ENCODE measurements at places on chromosomes 1 and 21.

GRCh38 chr1:7824701-7825100 is 28.2 kb downstream of the UTS2 start:
- no peak for DNase-seq

- no peak for DNase-seq
Measured at GRCh38 chr1:221829327-221830015, 87.6 kb upstream of the DUSP10 start.

- DNase-seq = no peak
Measured at GRCh38 chr1:246106342-246106763, 400.7 kb downstream of the SMYD3 start.

DNA sequence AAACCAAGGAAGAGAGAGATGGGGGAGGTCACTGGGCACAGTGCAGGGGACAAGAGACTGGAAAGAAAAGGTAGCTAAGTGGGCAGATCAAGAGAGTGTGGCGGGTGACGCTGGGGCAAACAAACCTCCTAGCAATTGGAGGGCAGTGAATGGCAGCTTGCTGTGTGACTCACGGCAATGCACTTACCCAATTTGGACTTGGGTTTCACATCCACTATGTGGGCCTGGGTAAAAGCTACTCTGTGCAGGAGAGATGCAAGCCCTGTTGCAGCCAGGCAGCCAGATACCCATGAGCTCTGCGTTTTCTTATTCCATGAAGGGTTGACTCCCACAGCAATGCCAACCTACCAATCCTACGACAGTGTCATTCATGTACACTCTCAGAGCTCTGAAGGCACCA is 9.5 kb downstream of the PLXNA2 start:
- no peak for DNase-seq

GRCh38 chr1:236287356-236287755 is 5.6 kb upstream of the ERO1B start:
- no peak for DNase-seq

GRCh38 chr1:24325587-24326449 is 6.7 kb downstream of the GRHL3 start:
- DNase-seq = no peak

DNA sequence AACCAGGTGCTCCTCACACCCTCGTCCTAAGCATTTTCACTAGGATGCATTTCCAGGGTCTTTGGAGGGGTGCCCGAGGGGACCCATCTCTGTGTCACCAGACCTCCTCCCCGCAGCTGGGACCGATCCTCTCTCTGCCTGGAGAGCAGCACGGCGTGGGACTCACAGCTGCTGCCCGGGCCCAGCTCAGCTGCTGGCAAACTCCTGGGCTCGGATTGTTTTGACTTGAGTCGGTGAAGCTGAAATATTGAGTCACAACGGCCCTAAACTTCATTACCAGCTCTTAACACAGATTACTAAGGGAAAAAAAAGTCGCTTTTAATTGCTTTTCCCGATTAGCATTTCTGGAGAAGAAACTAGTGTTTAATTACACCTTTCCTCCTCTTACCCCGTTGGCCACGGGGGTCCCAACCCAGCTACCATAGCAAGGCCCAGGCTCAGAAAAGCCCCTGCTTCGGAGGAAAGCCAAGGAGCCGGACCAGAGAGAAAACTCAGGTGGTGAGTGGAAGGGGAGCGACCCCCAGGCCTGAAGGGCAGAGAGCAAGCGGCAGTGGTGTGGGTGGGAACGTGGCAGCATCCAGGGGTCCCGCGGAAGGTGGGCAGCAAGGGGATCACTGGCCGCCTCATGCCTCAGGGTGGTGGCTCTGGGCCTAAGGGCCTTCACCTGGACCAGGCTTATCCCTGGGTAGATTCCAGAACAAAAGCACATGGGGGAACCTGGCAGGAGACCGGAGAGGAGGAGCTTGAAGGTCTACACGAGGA is 41.7 kb downstream of the CASZ1 start:
- peak; percentile 58 for DNase-seq

DNA sequence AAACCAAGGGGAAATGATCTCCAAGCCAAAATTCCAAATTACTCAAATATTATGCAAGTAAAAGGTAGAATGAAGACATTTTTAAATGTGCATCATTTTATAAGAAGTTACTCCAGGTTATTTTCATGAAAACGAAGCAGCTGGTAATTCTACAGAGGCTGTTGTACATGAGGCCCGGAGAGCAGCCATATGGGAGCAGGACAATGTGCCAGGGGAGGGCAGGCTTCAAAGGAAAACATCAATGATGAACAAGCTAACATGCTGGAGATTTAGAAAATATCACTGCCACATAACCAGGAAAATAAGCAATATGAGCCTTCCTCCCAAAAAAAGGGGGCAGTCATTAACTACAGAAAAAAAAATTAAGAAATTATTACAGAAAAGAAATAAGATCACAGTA is 109.1 kb downstream of the TIAM1 start:
- DNase-seq = no peak

GRCh38 chr1:53771648-53772047 is 32.7 kb upstream of the GLIS1 start:
- DNase-seq = no peak

GRCh38 chr1:184283999-184284398 is 102.8 kb upstream of the C1orf21 start:
- DNase-seq = no peak

DNA sequence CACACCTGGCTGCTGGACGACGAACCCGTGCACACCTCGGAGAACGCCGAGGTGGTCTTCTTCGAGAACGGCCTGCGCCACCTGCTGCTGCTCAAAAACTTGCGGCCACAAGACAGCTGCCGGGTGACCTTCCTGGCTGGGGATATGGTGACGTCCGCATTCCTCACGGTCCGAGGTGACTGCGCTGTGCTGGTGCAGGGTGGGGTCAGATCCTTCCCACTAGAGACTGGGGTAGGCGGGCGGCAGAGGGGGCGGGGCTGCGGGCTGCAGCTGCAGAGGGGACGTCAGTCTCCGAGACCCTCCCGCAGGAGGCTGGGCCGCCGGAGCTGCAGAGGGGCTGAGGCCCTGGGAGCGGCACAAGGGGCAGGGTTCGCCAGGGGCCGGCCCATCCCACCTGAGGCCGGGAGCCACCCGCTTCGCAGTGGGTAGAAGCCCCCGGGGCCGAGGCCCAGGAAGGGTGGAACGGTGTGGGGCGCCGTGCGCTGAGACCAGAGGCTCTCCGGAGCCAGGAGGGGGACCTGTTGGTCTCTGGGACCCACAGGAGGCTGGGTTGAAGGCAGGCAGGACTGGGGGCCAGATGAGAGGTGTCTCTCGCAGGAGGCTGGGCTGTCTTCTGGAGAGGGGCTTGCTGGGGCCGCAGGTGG is 90.6 kb downstream of the TRIM11 start:
- no peak for DNase-seq

- no peak for DNase-seq
Measured at GRCh38 chr1:213393860-213394259, 342.8 kb downstream of the RPS6KC1 start.

DNA sequence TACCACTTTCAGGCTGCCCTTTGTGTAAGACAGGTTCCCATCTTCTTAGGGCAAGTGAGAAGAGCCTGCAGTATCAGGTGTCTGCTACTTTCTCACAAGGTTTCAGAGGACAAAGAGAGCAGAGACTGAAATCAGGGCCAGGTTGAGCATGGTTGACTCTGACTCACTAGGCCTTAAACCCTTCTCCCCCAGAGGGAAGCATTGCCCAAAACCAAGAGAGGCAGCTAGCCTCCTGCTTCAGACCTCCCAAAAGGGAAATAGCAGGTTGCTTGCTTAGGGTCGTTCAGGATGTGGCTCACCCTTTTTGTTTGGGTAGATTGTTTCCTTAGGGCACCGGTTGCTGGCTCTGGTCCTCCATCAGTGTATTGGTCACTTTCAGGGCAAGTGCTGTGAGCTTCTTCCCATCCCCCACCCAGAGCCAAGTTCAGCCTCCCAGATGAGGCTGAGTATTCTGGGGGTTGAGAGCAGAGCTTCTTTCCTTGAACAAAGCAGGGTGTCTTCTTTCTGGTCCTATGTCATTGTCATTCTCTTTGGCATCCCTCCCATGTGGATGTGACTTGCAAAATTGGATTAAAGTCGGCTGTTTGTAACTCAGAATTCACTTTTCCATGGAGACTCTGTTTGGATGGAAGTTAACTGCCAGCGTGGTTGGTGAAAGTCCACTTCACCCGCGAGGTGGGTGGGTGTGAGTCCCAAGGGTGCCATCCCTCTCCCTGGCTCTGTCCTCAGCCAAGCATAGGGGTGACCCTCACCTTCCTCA is 55.5 kb upstream of the GALNT2 start:
- no peak for DNase-seq

GRCh38 chr1:248841702-248842395 is 3.8 kb downstream of the ZNF672 start:
- no peak for DNase-seq

DNA sequence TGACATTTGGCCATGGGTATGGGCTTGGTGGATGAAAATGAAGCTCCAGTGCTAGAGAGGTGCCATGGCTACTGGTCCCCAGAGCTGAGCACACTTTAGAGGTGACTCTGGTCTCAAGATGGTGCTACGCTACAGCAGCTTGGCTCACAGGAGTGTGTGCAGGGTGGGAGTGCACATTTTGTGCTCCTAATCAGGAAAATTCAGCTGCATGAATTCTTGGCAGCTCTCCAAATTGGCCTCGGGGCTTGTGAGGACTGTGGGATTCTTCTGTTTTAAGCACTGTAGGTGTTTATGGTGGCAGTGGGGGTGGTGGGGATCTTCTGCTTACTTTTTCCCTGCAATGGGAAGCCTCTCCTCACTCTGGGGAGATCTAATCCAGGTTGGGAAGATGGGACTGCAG is 17.3 kb upstream of the TIPRL start:
- no peak for DNase-seq

DNA sequence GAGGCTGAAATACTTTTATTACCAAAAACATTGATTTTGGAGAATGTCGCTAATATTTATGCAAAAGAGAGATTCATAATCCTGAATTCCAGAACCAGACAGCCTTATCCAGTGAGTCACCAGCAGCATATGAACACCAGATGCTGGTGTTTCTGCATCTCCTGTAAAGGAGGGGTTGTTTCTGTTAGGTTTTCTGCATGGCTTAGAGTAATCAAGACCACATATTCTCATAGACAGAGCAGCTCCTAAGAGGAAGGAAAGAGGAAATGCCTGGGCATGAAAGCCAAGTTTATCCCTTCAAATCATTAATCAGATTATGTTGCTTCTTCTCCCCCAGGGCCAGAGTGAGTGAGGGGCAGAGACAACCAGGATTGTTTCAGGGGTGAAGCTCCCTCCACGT is 86.2 kb downstream of the NGF start:
- DNase-seq = no peak
